ENCODE measurements at places on chromosomes 2 and 18. TPM values are rescaled to one million over a fixed set of nuclear protein-coding genes. Genes with fewer than 3 reads are reported as not detected.

DNA sequence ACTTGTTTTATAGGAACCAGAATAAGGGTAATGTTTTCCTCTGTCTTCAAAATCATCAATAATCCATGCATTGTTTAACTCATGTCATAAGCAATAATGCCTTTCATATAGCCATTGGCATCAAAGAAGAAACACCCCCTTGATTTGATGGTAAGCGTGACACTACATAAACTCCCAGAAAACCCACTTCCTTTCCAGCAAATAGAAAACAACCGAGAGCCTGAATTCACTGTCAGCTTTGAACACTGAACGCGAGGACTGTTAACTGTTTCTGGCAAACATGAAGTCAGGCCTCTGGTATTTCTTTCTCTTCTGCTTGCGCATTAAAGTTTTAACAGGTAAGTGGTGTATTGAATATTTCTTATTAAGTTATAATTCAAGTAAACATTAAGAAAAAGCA, at the start of gene ICOS:
ICOS (plus strand) TSS at position 229 of the 400 bp plus-strand sequence; CDS start at position 281, 52 bp downstream.
- H3K4me3 ChIP-seq = no peak within 1 kb of the TSS
- H3K27me3 ChIP-seq = peaks cover 2% of the 10 kb centered on the region
- peaks cover 13% of the 10 kb centered on the region for H3K4me1 ChIP-seq
- no peak for DNase-seq
- H3K27ac ChIP-seq = no peak within 1 kb of the TSS
- H3K36me3 ChIP-seq = no peaks in the 10 kb centered on the region

ACADL gene
- not detected for total RNA-seq

GRCh38 chr18:68104036-68104435, 587.5 kb upstream of the DSEL start:
- DNase-seq = no peak
- no peaks in the 10 kb centered on the region for H3K27me3 ChIP-seq
- H3K4me3 ChIP-seq = no peak overlapping the region
- H3K36me3 ChIP-seq = no peaks in the 10 kb centered on the region
- peak overlapping the region; percentile 17 for H3K27ac ChIP-seq
- H3K4me1 ChIP-seq = peaks cover 19% of the 10 kb centered on the region

OSBPL1A gene
- total RNA-seq = 6.2 TPM

GRCh38 chr2:96860065-96861029, 2.5 kb upstream of the ANKRD39 start:
- no peak overlapping the region for H3K4me3 ChIP-seq
- 0 out of 2 replicates have a peak overlapping the region, but pooled peaks have one; percentile 9 for H3K27ac ChIP-seq
- peaks cover 11% of the 10 kb centered on the region for H3K4me1 ChIP-seq
- no peak for DNase-seq
- peaks cover 3% of the 10 kb centered on the region for H3K27me3 ChIP-seq

DNA sequence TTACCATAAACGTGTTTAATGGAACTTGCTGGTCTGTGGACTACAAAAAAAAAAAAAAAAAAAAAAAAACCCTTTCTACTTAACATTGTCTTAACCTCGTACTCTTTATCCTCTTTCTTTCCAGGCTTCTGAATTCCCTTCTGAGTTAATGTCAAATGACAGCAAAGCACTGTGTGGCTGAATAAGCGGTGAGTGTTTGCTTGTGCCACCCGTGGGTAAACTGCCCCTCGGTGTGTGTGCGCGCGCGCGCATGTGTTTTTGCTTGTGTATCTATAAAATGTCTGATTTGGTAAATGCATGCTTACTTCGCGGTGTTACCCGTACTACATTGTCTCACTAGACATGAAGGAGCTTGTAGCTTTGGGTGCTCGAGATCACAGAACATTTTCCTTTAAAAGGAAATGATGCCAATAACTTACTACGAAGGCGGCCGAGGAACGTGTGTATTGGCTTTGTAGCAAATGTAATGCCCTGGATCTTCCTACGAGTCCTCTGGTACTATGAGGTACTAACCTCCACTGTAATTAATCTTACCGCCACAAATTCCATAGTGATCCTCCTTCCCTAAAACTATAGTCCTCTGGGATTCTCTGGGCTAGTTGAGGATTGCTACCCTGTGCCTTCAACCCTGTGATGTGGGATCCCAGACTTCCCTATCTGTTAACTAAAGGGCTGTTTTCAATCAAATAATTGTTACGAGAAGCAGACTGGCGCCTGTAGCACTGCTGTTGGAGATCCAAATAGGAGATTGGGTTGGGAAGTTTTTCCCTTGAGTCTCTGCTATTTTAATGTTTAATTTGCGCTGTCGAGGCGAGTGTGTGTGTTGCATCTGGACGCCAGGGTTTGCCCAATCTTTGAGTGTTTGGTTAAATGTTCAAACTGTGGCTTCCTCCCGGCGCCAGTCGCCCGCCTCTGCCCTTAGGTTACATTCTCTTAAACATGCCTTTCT, 1.1 kb downstream of the ID2 start:
- H3K4me3 ChIP-seq = peak overlapping the region; percentile 99
- peak; percentile 63 for DNase-seq
- H3K27ac ChIP-seq = peak overlapping the region; percentile 89
- H3K27me3 ChIP-seq = peaks cover 10% of the 10 kb centered on the region
- H3K36me3 ChIP-seq = peaks cover 20% of the 10 kb centered on the region

DNA sequence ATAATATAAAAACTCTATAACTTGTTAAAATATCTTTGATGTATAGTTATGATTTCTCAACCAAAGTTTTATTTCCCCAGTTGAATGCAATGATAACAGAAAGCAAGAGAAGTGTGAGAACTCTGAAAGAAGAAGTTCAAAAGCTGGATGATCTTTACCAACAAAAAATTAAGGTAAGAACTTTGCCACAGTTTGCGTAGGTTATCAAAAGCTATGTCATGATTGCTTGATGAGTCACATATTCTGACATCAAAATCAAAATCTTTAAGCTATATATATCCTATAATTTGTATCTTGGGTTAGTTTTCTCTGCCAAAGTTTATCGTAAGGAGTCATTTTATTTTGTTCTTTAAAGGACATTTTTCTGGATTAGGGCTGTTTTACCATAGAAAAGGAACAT, 35.0 kb downstream of the NDC80 start:
- H3K4me1 ChIP-seq = peaks cover 26% of the 10 kb centered on the region
- peak overlapping the region; percentile 53 for H3K27ac ChIP-seq
- H3K4me3 ChIP-seq = no peak overlapping the region
- H3K27me3 ChIP-seq = no peaks in the 10 kb centered on the region
- no peak for DNase-seq

C2orf78 gene
- not detected for total RNA-seq

- H3K27me3 ChIP-seq = no peaks in the 10 kb centered on the region
- DNase-seq = peak; percentile 11
- no peak overlapping the region for H3K4me3 ChIP-seq
- H3K4me1 ChIP-seq = peaks cover 45% of the 10 kb centered on the region
Observed at GRCh38 chr2:237118025-237118424, 32.3 kb downstream of the COPS8 start.

CPO gene
- total RNA-seq = not detected

DNA sequence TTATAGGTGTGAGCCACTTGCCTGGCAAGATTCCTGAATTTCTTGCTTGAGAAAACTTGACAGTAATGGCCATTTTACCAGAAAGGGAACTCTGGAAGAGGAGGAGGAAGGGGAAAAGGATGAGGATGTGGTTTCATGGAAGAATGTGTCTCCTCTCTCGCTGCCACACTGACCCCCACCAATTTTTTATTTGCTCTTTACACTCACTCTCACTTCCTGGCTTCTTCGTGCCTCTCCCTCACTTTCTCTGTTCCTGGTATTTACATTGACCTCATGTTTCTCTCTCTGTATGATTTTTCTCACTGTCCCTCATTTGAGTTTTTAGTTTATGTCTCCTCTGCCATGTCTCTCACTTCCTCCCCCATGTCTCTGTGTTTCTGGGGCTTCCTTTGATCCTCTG, 134.5 kb upstream of the CAB39 start:
- peaks cover 10% of the 10 kb centered on the region for H3K27me3 ChIP-seq
- H3K27ac ChIP-seq = no peak overlapping the region
- H3K4me3 ChIP-seq = no peak overlapping the region
- DNase-seq = no peak
- peaks cover 10% of the 10 kb centered on the region for H3K4me1 ChIP-seq

IL1A gene
- not detected for total RNA-seq

DNA sequence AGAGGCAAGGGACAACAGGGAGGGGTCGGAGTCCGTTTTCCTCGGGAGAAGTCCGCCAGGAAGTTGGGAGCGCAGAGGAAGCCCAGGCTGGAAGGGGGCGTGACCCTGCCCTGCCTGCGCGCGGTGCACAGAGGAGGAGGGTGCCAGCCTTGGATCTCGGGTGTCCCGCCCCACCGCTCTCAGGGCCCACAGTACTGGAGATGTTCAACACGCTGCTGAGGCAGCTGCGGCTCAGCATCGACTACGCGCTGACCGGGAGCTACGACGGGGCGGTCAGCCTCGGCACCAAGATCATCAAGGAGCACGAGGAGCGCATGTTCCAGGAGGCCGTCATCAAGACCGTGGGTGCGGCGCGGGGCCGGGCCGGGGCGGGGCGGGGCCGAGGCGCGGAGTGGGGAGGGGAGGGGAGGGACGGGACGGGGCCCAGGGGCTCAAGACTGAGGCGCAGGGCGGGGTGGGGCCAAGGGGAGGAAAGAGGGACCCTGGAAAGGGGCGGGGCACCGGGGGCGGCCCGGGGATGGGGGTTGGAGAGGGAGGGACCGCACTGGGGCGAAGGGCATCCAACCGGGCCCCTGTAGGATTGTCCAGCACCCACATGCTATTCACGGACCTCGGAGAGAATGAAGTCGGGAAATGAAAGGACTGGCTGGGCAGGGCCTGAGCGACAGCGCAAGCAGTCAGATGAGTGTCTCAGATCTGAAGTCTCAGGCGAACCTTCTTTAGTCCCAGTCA, 36.6 kb downstream of the POMC start:
- no peak overlapping the region for H3K27ac ChIP-seq
- no peak overlapping the region for H3K4me3 ChIP-seq
- no peak for DNase-seq
- peaks cover 10% of the 10 kb centered on the region for H3K4me1 ChIP-seq

DNA sequence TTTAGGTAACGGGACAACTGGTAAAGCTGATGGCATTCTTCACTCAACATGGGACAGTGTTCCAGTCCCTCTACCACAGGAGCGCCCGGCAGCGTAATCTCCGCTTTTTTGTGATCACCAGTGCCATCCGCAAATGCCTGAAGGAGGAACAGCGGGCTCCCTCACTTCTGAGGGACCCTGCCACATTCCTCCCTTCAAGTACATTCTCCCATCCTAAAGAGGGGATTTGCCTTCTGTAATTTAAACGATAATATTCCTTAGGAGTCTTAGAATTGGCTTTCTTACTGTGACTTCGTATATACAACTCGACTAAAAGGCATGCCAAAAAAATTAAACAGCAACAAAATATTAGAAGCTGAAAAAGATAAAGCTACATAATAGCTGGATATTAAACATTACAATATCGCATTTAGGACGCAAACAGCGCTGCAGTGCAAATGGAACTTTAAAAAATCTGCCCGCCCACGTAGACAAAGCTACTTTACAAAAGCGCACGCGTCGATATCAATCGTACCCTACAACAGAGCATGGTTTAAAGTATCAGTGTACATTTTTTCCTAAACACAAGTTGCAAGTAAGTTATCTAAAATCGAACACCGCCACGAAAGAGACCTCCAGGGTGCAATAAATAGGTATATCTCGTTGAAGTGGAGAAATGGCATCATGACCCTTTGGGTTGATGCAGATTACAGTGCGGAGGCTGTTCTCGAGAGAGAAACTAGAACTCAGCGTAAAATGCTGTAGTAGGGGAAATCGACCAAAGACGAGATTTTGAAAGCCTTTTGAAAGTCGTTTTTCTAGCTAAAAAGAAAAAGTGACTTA, 2.3 kb upstream of the VSNL1 start:
- H3K27me3 ChIP-seq = peaks cover 26% of the 10 kb centered on the region
- peaks cover 15% of the 10 kb centered on the region for H3K4me1 ChIP-seq
- no peak for DNase-seq
- no peaks in the 10 kb centered on the region for H3K36me3 ChIP-seq

DNA sequence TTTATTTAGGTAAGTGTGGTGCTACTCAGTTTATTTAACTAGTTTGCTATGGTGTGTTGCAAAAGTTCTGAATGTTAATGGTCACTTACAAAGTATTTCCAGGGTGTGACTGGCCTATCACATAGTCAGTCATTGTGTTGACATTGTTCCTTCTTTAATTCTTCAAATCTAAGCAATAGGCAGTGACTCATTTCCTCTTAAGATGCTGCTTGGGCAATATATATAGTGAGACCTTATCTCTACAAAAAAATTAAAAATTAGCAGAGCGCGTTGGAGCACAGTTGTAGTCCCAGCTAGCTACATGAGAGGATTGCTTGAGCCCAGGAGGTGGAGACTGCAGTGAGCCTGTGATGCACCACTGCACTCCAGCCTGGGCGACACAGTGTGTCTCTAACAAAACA, 5.8 kb upstream of the CCDC88A start:
- H3K4me3 ChIP-seq = peak overlapping the region; percentile 24
- peak overlapping the region; percentile 68 for H3K27ac ChIP-seq
- DNase-seq = peak; percentile 83
- H3K4me1 ChIP-seq = peaks cover 61% of the 10 kb centered on the region

DNA sequence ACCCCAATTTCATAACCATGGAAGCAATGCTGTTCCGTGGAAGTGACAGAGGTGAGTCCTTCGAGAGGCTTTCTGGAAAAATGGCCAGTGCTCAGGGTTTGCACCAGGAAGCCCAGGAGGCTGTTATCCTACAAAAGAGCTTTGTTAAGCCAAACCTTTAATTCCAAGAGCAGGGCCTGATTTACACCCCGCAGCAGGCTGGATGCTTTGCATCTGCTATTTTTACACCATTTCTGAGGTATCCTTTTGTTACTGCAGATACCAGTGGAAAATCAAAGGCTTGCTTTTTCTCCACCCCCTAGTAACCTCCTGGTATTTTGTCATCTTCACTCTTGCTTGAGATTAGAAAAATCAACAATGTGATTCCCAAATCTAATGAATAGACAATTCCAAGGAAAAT, 380.6 kb downstream of the SOX11 start:
- no peak overlapping the region for H3K4me3 ChIP-seq
- H3K36me3 ChIP-seq = no peaks in the 10 kb centered on the region
- H3K27ac ChIP-seq = no peak overlapping the region
- DNase-seq = no peak
- no peaks in the 10 kb centered on the region for H3K27me3 ChIP-seq

ETAA1 gene
- 10.7 TPM for total RNA-seq

PROKR1 gene
- total RNA-seq = not detected

- no peak for DNase-seq
- no peaks in the 10 kb centered on the region for H3K36me3 ChIP-seq
- no peaks in the 10 kb centered on the region for H3K4me1 ChIP-seq
- no peak overlapping the region for H3K27ac ChIP-seq
- H3K4me3 ChIP-seq = no peak overlapping the region
Observed at GRCh38 chr2:19684516-19684915, 217.3 kb downstream of the TTC32 start.

- peak; percentile 71 for DNase-seq
- no peaks in the 10 kb centered on the region for H3K36me3 ChIP-seq
- peaks cover 37% of the 10 kb centered on the region for H3K4me1 ChIP-seq
- H3K4me3 ChIP-seq = peak overlapping the region; percentile 17
- peaks cover 22% of the 10 kb centered on the region for H3K27me3 ChIP-seq
Observed at GRCh38 chr18:37450434-37451132, 115.0 kb downstream of the CELF4 start.

PROM2 gene
- total RNA-seq = 0.44 TPM

- H3K4me1 ChIP-seq = peaks cover 69% of the 10 kb centered on the region
- H3K27ac ChIP-seq = no peak overlapping the region
- no peaks in the 10 kb centered on the region for H3K36me3 ChIP-seq
- no peak for DNase-seq
- H3K27me3 ChIP-seq = no peaks in the 10 kb centered on the region
- no peak overlapping the region for H3K4me3 ChIP-seq
Observed at GRCh38 chr2:150675807-150676206, 188.3 kb upstream of the RND3 start.

ALPI gene
- not detected for total RNA-seq

Data from HFFc6 (cell line).